SK-MEL-5 (cell line): ENCODE measurements at places on chromosomes 1 and 21. TPM values are rescaled to one million over a fixed set of nuclear protein-coding genes. Genes with fewer than 3 reads are reported as not detected.

GRCh38 chr1:67532452-67533216, 102.4 kb upstream of the SERBP1 start:
- DNase-seq, result peak; percentile 81

DNA sequence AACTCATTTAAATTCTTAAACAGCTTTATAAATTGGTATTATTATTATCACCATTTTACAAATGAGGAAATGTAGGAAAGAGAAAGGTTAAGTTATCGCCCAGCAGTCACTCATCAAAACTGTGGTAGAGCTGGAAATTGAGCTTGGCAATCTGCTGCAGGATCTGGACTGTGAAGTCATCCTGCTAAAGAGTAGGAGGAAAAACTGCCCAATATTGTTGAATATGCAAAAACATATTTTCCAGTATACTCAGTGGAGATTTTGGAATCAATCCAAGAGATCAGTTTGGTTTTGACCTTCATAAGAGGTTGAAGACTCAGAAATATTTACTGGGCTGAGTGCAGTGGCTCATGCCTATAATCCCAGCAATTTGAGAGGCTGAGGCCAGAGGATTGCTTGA, 16.9 kb upstream of the RC3H1 start:
- DNase-seq, result no peak

CD1B gene
- total RNA-seq, result not detected in 2 replicates

GRCh38 chr1:169240449-169241232, 127.0 kb downstream of the NME7 start:
- peak; percentile 2 for DNase-seq

- no peak for DNase-seq
These were observed 41.7 kb downstream of the PSMG1 start for GRCh38 chr21:39141502-39141901.

DAB1 gene
- total RNA-seq, result 0.13 TPM in 1 of 2 replicates, not detected in the other

C21orf58 gene
- 2.4 and 2.5 TPM in 2 replicates for total RNA-seq

- no peak for DNase-seq
These were observed 19.4 kb downstream of the CRYAA start for GRCh38 chr21:43188181-43188580.

DNA sequence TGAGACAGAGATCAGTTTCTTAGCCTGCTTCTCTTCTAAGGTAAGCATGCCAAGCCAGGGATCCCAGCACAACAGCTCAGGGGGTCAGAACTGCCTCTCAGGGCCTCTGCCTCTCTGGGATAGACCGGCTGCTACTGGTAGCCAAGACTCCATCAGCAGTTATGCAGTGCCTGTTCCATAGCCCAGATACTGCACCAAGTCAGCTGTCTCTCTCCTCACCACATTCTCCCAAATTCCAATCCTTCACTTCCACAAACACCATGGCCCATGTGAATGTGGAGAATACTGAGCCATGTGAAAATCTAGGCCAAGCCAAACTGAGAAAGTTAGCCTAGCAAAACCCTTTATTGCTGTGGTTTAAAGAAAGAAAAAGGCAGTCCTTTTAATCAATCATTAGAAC, 37.5 kb downstream of the CDC42BPA start:
- DNase-seq, result no peak

DNA sequence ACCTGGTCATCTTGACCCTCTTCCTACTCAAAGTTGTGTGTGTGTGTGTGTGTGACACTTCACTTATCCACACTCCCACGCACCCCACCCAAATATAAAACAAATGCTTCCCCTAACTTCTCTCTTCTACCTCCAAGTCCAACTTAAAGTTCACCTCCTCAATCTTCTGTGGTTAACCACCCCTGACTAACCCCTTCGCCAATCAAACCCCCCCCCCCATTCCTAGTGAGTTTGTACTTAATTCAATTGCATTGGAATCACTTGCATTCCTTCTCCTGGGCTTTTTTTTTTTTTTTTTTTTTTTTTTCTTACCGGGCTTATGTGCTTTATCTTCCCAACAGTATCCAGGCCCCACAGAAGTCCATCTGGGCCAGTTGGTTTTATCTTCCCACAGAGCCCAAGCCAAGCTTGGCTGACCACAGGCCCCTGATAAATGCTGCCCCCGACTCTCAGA, 78.4 kb downstream of the CD58 start:
- DNase-seq, result no peak

DNA sequence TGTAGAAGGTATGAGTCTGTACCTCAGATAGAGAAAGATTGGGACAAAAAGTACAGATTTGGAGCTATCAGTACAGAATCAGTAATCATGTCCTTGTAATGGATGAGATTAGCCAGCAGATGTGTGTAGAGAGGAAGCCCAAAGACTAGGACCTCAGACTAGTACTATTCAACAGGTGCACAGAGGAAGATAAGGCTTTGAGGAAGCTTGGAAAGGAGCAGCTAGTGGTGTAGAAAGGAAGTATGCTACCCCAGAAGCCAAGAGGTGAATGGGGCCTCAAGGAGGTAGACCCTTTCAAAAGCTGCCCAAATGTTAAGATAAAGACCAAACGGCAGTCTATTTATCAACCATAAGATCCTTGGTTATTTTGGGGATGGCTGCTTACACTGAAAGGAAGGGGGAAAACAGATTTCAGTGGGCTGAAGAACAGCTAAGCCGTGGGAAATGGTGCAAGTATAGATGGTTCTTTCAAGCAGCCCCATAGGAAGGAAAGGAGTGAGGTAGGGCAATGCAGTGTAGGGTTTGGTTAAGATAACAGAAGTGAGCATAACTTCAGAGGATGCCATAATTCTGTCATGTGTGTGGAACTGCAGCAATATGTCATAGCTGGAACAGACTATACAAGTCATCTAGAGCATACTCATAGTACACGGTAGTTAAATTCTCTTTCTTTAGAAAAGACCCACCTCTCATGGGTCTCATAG, 221.7 kb downstream of the HHIPL2 start:
- no peak for DNase-seq

CASQ1 gene
- total RNA-seq, result not detected in 2 replicates

DNA sequence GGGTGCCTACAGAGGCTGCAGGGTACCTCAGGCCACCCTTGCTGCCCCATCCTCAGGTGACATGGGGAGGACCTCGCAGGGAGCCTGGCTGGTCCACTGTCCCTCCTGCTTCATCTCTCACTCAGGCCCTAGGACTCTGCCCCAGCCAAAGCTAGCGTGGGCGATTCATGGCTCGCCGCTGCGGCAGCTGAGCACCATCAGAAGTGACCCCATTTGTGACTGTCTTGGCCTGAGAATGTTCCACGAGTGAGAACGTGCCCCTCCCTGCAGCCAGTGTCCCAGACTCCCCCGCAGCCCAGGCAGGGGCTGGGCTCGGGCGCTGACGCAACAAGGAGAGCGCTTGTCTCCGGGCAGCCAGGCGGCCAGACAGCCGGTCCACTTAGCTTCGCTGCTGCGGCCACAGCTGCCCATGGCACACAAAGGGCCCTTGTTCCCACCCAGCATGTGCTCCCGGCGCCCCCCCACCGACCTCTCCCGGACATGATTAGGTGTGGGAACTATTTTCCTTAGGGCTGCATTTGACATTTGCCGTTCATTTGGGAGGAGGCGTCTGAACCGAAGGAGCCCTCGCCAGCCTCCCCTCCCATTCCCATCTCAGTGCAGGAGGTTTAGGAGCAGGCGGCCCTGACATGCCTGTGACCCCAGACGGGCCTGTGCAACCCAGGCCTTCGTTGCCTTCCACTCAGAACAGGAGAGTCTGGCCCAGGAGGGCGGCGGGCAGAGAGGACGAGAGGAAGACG, 19.3 kb upstream of the POFUT2 start:
- peak; percentile 95 for DNase-seq

DNA sequence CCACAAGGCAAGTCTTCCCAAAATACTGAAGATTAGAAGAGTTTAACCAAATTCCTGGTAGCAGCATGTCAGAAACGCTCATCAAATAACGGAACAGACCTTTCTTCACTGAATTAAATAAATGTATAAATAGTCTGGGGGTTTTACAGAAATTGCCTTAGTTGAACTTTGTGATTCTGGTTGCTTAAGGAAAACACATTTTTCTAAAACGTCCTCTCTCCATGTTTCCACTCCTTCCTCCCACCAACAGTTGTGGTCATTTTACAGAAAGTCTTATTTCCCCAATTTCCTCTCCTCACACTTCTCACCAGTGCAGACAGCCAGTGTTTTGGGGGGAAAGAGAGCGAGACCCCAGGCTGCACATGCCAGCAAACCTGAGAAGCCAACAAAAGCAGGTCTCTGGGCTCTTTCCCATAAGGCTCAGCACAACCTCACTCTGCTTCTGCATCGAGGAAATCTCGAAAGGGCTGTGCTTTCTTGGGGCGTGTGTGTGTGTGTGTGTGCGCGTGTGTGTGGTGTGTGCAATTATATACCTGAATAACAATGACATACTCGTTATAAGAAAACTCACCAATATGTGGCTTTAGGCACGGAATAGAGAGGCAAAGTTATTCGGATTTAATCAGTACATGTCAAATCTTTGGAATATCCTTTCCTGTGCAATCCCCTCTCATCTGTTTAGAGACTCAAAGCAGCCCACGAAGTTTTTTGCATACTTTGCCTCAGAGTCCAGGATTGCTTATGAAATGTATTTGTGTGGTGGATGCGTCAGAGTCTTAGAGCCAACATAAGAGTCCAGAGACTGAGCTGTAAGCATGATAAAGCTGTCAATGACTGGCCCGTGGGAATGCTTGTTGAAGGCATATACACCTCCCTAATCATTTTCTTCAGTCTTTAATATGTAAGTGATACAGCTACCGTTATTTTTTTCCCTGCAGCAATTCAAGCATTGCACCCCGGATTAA, 2.0 kb downstream of the KCNJ15 start:
- no peak for DNase-seq

DNA sequence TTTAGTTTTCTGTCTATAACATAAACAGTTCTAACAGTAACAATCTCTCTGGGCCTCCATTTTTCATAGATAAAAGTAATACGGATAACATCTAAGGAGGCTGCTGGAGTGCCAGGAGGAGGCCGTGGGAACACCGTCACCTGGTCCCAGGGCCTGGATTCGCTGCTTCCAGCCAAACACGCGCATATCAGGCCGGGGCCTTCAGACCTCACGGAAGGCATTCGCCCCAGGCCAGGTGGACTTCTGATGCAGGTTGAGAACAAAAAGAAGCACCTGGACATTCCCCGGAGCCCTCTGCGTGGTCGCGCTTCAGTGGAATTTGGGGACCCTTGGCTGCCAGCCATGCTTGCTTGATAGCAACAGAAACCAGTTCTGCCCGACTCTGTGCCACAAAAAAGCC, 113.1 kb upstream of the GUCA2B start:
- DNase-seq, result no peak

GRCh38 chr1:69737527-69738185, 169.9 kb downstream of the LRRC7 start:
- peak; percentile 79 for DNase-seq

SPRR3 gene
- not detected in 2 replicates for total RNA-seq

GJA9 gene
- not detected in 2 replicates for total RNA-seq

DNA sequence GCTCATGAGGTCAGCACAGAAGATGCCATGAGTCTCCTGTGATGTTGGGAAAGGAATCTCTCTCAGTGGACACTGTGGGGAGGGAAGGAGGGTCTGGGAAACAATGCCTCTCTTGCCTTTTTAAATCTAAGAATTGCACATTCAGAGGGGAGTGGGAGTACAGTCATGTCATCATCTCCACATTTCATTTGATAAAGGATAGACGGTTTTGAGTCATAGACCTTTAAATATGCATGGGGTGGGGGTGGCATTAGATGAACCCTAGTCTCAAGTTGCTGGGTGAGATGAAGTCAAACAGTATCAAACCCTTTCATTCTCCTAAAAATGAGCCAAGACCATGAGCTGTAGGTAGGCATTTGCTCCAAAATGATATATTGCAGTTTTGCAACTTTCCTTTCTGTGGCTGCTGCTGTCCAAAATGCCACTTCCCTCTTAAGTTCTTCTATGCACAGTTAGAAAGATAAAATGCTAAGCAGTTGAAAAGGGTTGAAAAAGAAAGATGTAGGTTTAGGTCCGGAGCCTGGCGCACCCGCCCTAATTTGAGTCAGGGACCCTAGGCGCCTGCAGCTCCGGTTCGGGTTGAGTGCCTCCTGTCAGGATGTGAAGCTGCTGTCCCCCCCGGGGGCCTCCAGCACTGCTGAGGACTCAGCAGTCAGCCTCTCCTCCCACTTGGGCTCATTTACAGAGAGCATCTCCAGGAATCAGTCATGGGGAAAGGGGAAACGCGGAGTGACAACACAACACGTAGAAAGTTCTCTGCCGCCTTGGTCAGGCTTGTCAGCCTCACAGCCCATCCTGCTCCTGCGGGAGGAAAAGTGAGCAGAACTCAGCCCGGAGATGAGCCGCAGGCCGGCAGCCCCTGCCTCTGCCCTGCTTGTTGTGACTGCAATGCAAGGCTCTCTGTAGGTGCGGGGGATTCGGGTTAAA, 479.3 kb upstream of the RUNX1 start:
- DNase-seq, result no peak

DNA sequence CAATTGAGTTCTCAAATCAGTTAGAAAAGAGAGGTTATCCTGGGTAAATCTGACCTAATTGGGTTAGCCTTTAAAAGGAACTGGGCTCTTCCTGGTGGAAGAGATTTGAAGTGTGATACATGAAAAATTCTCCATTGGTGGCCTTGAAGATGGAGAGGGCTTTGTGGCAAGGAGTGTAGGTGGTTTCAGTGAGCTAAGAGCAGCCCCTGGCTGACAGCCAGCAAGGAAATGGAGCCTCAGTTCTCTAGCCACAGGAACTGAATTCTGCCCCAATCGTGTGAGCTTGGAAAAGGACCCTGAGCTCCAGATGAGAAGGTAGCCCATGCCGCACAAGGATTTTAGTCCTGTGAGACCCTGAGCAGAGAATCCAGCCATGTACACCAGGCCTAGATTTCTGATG, 12.7 kb upstream of the HYI start:
- no peak for DNase-seq

C8B gene
- total RNA-seq, result not detected in 2 replicates

DNA sequence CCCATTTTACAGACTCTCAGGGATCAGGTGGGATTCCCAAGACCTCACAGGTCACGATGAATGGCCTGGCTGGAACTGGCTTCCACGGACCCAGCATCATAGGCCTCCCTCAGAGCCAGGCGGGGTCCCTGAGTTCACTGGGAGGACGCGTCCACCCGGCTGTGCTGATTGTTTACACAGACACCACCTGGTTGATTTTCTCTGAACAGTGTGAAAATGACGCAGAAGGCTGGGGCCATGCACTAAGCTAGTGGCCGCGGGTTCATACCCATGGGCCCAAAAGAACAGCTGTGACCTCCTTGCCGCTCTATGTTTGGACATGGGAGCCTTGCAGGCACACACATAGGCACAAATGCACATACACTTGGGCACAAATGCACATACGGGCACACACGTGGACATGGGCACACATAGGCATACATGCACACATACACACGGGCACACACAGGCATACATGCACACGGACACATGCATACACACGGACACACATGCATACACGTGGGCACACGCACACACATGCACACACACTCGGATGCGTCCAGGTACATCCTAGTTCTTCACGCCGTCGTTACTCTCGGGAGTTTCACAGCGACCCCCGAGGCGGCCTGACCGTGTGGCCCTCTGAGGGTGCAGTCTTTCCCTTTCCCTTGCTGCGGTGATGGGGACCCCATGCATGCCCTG, 23.2 kb downstream of the CSTB start:
- no peak for DNase-seq

SH2D1B gene
- not detected in 2 replicates for total RNA-seq

RUNX3 gene
- total RNA-seq, result 10.7 and 13.4 TPM in 2 replicates
